ENCODE measurements at places on chromosomes 11 and 22.

DNA sequence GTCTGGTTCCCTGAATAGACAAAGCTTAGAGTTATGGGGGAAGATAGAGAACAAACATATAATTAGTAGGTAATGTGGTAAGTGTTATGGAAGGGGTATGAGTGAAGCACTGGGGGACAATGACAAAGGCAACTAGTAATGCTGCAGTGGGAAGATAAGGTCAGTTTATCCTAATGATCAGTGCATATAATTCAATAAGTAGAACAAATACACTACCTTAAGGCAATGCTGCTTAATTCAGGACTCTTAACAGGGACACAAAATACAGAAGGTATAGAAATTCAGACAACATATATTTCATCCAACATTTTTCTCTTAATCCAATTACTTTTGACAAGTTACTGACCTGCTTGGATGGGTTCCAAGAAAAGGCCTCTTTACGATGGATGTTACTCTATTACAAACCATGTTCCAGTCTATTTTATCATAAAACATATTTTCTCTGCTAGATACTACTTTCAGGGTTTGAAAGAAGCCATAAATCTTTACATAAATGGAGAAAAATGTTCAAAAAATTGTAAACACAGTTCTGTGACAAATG lies 1186.2 kb downstream of the LRRC4C start:
- no peak for DNase-seq

DNA sequence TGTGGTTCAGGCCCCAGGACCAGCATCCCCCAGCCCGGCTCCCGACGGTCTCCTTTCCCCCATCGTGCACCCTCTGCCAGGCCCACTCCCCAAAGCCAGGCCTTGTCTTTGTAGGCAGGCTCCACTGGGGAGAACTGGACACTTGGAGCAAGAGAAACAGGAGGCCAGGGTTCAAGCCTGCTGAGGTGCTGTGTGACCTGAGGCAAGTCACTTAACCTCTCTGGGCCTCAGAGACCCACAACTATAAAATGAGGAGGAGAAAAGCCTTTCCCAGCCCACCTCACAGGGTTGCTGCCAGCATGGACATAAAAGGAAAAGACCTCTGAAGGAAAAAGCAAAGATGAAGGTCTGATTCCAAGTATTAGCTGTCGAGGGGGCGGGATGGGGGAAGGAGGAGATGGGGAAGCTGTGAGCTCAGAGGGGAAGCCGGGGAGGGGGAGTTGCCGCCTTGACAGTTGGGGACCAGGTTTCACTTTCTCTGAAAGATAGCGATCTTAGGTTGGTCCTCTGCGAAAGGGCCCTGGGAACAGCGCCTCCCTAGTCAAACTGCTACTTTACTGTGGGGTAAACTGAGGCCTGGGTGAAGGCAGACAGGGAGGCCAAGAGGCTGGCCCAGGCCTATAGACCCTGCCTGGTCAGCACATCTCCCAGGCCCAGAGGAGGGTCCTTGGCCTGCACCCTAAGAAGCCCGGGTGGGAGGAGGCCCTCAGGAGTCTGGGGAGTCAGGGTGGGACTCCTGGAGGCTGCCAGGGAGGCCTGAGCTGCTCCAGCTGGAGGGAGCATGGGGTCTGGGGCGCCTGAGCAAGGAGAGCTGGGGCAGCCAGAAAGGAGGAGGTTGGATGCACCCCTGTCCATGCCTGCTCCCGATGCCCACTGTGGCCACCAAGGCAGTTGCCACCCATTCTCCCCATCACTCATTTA lies 991 bp upstream of the OSM start:
- no peak for DNase-seq

- no peak for DNase-seq
Observed at GRCh38 chr11:11806074-11806473, 35.7 kb upstream of the USP47 start.

DNA sequence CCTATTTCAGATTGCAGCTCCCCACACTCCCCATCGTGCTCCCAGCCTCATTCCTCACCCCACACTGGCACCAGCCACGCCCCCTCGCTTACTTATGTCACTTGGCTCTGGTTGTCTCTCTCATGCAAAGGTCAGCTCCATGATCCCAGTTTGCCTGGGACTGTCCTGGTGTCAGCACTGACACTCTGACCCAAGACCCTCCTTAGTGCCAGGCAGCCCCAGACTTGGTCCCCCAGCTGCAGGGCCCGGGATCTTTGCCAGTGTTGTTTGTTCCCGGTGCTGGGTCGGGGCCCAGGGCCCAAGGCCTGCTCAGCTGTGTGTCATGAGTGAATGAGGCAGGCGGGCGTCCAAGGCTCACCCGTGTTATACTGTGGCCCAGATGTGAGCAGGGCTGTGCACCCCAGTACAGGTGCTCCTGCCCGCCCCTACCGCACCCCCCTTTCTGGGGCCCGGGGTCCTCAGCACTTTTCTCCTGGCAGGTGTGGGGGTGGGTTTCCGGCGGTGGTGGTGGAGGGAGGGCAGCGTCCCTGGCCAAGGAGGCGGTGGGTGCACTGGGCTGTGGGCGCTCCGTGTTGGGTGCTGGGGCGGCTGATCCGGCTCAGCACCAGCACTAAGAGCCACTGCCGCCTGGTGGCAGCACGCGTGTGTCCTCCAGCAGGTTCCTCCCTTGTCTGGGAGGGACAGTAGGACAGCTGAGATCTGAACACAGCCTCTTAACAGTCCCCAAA lies 19.5 kb downstream of the IL17REL start:
- DNase-seq: no peak

DNA sequence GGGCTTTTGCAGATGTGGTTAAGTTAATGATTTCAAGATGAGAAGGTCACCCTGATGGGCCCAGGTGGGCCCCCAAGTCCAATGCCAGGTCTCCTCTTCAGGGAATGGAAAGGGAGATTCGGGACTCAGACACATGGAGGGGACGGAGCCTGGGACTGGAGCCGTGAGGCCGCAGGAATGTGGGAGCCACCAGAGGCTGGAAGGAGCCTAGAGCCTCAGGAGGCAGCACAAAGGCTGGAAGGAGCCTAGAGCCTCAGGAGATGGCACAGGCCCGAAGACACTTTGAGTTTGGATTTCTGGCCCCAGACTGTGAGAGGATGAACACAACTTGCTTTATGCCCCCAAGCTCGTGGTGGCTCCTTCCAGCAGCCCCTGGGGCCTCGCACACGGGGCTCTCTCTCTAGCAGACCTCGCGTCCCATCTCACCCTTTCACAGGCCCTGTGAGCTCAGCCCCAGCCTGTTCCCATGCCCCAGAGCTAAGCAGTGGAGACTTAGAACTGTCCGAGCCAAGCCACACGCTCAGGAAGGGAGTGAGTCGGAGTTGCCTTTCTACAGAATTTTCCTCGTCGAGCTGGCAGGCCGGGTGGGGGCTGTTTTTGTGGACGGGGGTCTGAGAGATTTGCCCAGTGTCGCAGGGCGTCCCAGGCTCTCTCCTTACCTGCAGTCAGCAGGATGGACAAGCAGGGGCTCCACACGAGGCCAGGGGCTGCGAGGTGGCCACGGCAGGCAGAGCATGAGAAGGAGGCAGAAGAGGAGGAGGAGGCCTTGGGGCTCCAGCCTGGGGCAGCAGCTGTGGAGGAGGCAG lies 937.6 kb downstream of the BRD1 start:
- no peak for DNase-seq

DNA sequence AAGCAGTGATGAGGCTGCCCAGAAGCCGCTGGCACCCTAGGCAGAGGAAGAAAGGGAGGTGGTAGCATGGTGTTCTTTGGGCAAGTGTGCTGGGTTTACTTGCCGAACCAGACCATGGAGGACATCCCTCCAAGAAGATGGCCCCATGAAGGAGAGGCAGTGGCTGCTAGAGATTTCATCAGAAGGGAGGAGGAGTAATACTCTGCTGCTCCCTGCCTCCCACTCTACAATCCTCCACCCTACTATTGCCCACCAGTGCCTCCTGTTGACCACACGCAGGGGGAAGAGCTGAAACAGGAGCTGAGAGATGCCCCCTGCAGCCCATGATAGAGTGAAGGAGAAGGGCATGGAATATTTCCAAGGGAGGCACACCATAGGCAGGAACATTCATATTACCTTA lies 51.0 kb upstream of the PRSS23 start:
- DNase-seq: no peak
